ENCODE measurements at places on chromosomes 7 and 10. TPM values are rescaled to one million over a fixed set of nuclear protein-coding genes. Genes with fewer than 3 reads are reported as not detected.

CC2D2B gene
- total RNA-seq: 0.60 TPM

GRCh38 chr7:13037216-13037615 is 349.8 kb downstream of the ARL4A start:
- peak; percentile 39 for DNase-seq

GRCh38 chr7:75657866-75658265 is 80.9 kb downstream of the HIP1 start:
- no peak for DNase-seq

DNA sequence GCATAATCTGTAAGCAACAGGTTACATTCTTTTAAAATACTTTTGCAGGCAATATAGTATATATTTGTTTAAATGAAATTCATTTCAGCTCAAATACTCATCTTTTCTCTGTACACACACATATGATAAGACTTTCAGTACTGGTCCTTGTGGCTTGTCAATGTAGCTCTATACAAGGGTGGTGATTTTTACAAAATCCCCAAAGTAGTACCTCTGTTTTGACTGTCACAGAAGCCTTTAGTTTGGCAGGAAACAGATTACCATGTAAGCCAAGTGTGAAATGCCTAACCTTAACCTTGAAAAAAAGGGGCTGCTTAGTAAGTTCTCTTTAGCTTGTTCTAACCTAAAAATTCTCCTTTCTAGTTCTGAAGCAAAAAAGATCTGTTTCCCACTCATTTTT is 87.9 kb downstream of the KCND2 start:
- no peak for DNase-seq

GRCh38 chr7:1858435-1859265 is 188.6 kb downstream of the ELFN1 start:
- DNase-seq: no peak

DNA sequence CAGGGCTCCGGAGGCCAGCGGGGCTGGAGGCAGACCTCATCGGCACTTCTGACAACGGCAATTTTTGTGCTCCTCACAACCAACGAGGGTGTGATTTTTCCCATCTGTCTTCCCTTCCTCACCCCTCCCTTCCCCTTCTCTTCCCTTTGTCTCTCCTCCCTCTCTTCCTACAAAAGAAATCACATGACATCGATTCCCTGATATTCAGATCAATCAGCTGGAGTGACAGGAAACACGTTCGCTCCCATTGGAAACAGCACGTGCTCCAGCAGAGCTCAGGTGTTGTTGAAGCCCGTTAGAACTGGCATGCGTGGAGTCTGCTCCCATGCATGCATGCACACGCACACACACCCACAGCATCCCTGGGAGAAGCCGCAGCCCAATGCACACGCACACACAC is 222.4 kb downstream of the PTPRN2 start:
- DNase-seq: no peak

- no peak for DNase-seq
Observed at GRCh38 chr7:107666790-107667189, 6.2 kb downstream of the SLC26A4 start.

DNA sequence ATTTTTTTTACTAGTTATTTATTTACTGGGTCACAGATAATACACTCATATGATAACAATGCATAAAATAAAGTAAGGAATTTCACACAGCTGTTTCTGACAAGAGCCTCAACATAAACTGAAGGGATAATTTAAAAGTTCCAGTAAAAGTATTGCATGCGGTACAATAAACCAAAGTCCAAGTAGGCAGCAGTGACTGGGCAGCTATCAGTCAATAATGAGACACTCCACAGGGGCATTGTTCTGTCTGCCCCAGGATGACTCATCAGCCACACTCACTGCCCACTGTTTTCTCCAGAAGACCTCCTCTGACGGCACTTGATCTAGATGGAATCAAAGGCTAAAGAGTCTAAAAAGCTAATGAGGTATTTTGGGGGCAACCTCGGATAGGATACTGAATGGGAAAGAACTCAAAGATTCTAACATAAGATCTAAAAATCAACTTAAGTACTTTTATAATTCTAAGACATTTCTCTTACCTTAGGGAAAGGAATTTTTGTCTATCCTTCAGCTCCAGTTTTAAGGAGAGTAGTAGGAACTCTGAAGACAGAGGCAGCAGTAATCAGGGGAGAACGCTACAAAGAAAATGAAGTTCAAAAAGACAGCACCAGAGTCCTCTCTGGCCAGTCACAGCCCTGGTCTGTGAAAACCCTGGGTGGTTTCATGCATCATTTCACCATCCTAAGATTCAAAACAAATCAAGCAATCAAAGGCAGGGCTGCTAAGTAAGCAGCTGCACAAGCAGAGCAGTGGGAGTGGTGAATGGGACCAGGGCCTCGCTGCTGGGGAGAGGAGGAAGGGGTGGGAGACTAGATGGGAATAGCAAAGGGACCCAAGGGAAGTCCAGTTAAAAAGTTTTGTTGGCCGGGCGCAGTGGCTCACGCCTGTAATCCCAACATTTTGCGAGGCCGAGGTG is 175.1 kb downstream of the AVL9 start:
- DNase-seq: peak; percentile 67

- DNase-seq: peak; percentile 69
Observed at GRCh38 chr10:7230951-7231350, 179.9 kb downstream of the SFMBT2 start.

CYP3A4 gene
- total RNA-seq: not detected

- DNase-seq: peak; percentile 83
Observed at GRCh38 chr10:73576178-73576889, 14.8 kb downstream of the USP54 start.

- peak; percentile 88 for DNase-seq
Observed at GRCh38 chr7:84258628-84259027, 64.0 kb upstream of the SEMA3A start.

- DNase-seq: no peak
Observed at GRCh38 chr10:5996696-5997095, 19.4 kb upstream of the IL15RA start.

DNA sequence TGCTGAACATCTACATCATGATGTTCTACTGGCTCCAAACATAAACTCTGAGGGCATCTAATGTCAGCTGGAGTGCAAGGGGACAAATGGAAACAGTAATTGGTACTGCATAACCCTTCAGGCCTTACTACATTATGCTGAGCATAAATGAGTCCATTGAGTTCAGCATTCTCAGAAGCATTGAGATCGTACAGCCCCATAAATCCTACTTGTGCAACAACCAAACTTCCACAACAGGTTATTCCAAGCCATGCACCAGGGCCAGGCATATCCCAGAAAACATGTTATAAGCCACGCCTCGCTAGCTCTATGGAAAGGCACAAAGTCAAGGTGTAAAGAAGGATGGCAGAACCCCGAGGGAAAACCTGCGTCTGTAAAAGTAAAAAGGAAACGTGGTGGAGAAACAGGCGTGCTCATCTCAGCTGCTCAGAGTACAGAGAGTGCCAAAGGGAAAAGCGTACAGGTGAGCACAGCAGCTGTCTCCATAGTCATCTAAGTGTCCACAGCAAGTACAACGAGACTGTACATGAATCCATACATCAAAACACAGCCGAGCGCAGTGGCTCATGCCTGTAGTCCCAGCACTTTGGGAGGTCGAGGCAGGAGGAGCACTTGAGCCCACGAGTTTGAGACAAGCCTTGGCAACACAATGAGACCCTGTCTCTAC is 124.6 kb downstream of the PARD3 start:
- DNase-seq: no peak

CDC14C gene
- total RNA-seq: 0.17 TPM

TMEM236 gene
- 0.14 TPM for total RNA-seq

CPN1 gene
- total RNA-seq: not detected

- peak; percentile 70 for DNase-seq
Observed at GRCh38 chr7:2403014-2403717, at the start of gene CHST12. Gene CHST12, plus strand, starts transcription at chr7:2403611. Its CDS starts 29,029 bp downstream, at chr7:2432640.

DNA sequence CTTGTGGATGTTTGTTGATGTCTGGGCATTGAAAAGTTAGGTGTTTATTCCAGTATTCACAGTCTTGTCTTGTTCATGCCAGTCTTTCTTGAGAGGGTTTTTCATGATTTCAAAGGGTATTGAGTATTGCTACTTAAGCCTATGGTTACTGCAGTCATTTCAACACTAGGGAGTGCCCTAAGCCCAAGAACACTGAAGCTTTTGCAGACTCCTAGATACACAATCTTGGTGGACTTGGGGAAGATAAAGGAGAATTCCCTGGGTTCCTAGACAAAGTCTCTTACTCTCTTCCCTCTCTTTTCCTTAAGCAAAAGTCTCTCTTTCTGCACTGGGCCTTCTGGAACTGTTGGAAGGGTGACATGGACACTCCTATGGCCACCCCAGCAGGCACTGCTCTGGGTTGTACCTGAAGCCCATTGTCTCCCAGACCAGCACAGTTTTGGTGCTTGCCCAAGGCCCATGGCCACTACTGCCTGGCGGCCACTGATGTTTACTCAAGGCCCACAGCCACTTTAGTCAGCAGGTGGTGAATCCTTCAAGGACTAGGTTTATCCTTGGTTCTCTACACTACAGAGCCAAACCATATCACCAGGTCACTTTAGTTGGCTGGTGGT is 24.9 kb downstream of the SAMD9 start:
- peak; percentile 33 for DNase-seq

GRCh38 chr7:25565002-25565401 is 336.7 kb upstream of the NPVF start:
- DNase-seq: no peak

COBL gene
- 3.6 TPM for total RNA-seq

GRCh38 chr10:52805414-52806285 is 33.1 kb upstream of the MBL2 start:
- no peak for DNase-seq

DKK1 gene
- total RNA-seq: 7.4 TPM

- peak; percentile 1 for DNase-seq
Observed at GRCh38 chr7:115299397-115300037, 377.6 kb downstream of the MDFIC start.

- peak; percentile 76 for DNase-seq
Observed at GRCh38 chr10:71975871-71976725, 11.9 kb downstream of the CHST3 start.

DNA sequence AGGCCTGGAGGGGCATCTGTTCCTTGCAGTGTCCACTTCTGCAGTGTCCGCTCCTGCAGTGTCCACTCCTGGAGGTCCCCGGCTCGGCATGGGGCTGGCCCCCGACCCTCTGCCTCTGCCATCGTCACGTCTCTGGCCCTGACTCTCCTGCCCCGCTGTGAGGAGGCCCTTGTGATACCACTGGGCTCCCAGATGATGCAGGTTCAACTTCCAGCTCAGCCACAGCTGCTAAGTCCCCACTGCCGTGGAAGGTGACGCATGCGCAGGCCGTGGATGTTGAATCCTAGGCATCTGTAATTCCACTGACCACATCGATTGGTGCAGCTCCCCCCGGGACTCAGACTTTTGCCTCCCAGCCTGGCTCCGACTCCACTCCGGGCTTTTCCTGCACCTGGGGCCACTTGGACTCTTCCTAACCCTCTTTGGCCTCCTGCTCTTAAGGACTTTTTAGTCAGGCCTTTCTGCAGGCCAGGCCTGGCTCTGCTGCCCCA is 95.1 kb downstream of the GLRX3 start:
- DNase-seq: no peak

DNA sequence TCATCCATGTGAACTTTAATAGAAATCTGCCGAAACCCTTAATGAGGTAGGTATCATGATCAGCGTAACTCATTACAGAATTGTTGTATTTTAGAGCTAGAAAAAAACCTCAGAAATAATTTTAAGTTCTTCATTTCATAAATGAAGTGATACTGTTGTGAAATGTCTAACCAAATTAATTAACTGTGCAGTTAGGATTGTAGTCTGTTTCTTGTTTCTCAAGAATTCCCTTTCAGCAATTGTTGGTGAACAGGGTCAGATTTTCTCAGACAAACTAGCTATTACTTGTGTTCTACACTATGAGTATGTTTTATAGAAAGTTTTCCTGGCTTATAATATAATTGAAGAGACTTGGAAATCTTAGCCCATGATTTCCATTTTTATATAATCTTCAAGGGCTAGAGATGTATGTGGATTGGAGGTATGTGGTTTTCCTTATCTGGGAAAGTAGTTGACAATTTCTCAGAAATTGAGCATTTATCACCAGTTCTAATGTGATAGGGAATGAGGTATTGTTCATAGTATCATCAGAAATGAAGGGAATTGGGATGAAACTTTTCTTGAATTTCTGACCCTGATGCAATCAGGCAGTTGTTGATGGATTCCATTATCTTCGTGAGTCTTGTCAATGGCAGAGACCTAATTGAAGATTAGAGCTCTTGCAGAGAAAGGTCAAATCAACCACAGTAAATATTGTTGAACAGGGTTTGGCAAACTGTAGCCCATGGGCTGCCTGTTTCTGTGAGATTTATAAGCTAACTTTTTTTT is 55.0 kb downstream of the ST7 start:
- DNase-seq: no peak

- DNase-seq: no peak
Observed at GRCh38 chr7:491292-491957, 28.2 kb downstream of the PDGFA start.

DNA sequence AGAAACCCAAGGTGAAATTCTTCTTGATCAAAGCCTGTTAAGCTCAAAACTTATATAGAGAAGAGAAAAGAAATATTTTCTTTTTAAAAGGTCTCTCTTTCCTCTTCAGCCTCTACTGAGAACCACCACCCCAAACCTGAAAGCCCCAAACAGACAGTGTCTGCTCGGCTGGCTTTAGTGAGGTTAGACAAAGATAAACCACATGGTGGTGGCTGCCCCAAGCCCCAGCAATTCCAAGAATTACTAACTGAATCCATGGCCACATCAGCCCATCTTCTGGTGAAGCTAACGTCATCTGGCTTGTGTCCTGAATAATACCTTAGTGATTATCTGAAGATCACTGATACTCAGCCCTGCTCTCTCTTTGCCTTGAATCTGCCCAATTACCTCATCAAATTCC is 275.0 kb downstream of the ELMO1 start:
- DNase-seq: no peak

ANKRD61 gene
- 0.18 TPM for total RNA-seq

- no peak for DNase-seq
Observed at GRCh38 chr10:117442521-117442920, 67.3 kb upstream of the PDZD8 start.

CRHR2 gene
- total RNA-seq: not detected

JAKMIP3 gene
- 0.54 TPM for total RNA-seq

FOXI2 gene
- total RNA-seq: not detected

GRCh38 chr7:37145682-37146081 is 303.0 kb downstream of the ELMO1 start:
- no peak for DNase-seq

GRCh38 chr7:139915268-139915863 is 86.3 kb downstream of the TBXAS1 start:
- peak; percentile 84 for DNase-seq

GRCh38 chr7:85405016-85405902 is 218.4 kb upstream of the SEMA3D start:
- no peak for DNase-seq
